Naive thymus-derived CD4-positive, alpha-beta T cell (primary cell): ENCODE measurements at places on chromosomes 6 and 20.

- DNase-seq = no peak
Observed at GRCh38 chr6:169984181-169985120, 233.0 kb downstream of the ERMARD start.

- DNase-seq = no peak
Observed at GRCh38 chr20:45404438-45404837, 3.7 kb upstream of the DBNDD2 start.

DNA sequence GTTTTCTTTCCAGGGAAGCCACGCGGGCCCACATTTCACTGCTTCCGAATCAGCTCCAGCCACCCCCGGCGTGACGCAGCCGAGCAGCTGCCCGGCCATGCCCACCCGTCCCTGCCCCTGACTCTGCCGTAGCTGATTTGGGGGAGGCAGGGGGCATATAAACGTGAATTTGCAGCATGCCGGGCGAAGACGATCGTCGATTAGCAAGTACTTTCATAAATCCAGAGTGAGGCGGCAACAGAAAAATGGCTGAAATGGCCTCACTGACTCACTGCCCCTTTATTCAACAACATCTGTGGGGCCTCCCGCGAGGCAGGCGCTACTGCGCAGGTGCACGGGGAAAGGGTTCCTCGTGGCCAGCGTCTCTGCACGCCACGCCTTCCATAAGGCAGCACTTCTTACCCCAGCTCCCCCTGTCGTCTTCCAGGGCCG, 118.0 kb downstream of the DLL1 start:
- DNase-seq = no peak

DNA sequence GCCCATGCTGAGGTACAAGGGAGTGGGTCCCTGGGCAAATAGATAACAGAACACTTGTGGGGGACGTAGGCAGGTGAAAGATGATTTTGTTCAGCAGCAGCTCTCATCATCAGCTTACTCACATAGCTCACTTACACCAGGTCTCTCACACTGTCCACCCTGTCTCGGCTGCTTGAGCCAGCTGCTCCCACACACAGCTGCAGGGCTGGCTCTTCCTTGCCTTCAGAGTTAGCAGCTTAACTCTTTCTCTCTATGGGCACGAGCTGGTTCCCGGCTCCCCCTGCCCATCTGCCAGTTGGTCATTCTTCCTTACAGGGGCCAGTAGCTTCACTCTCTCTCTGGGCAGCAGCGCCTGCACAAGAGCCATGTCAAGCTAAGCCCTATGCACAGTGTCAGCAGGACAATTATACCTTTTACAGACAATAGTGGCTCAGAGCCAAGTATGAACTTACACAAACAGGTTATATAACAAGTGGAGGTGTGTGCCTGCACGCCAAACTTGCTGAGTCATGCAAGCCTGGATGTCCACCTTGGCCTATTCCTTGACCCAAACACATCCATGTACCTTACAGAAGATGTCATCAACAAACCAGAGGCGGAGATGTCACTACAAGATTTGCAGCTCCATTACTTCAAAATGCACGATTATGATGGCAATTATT, 18.7 kb downstream of the ZNF391 start:
- no peak for DNase-seq

- no peak for DNase-seq
Observed at GRCh38 chr20:37453836-37454235, 67.2 kb upstream of the NNAT start.

- no peak for DNase-seq
Observed at GRCh38 chr6:157811476-157812173, 11.4 kb upstream of the SNX9 start.

DNA sequence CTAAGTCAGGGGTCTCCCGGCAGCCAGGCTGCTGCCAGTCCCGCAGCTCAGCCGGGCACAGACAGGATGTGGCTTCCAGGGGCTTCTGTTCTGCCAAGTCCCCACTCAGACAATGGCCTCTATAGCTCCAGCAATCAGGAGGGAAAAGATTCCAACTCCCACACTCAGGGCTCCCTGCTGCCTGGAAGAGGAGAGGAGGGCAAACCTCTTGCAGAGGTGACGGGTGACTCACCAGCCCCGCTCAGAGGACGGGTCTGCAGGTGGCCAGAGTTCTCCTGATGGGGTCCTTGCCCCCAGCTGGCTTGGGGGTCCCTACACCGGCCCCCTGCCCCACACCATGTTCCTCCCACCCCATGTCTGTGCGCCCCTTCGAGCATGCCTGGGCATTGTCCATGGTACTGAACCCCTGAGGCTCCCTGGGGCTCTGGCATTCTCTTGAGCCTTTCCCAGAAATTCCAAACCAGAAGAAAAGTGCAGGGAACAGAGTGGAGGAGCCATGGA, 32.6 kb downstream of the NTSR1 start:
- no peak for DNase-seq

- peak; percentile 43 for DNase-seq
Observed at GRCh38 chr20:54221353-54221752, 13.5 kb downstream of the PFDN4 start.

DNA sequence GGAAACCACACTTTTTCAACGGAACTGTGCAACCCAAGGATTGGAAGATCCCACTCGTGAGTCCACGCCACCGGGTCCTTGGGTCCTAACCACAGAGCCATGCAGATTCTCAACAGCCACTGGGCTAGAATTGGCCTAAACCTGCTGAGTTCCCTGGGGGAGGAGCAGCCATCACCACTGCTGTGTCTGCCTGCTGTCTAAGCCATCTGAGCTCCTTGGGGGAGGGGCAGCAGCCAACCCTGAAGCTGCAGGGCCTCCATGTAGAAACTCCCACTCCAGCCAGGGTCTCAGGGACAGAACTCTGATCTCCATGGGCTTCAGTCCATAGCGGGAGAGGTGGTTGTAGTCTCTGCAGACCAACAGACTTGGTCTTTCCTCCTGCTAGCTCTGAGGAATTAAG, 154.6 kb upstream of the VGLL2 start:
- no peak for DNase-seq

GRCh38 chr6:146149770-146150169, 120.9 kb downstream of the GRM1 start:
- no peak for DNase-seq

GRCh38 chr6:22237526-22237925, 59.3 kb downstream of the PRL start:
- DNase-seq = no peak

DNA sequence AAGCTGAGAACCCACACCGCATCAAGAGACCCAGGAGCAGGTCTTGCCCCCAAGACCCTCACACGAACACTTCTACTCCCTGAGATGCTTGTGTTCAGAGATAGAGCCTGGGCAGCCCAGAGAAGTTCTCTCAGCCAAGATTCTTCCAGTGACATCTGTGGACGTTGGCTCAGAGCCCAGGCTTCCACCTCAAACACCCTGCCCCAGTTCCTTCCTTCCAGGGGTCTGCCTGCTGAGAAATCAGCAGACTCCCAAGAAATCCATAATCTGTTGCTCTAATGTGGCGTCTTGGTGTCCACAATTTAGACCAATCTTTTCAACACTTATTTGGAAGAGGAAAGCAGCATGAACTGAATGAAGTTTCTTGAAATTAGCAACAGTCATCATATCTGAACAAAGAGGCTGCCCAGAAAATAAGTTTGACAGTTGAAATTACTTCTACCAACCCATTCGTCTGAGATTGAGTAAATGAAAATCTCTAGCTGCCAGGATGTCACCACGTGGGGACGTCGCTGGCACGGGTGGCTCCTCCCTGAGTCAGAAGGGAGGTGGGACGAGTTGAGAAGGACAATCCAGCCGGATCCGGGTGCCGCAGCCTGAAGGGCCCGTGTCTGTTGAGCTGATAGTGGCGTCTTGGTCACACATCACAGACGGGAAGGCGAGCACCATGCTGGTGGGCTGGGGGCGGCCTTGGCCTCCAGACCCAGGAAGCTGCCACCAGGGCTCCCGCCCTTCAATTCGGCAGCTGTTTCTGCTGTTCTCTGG, 400.9 kb downstream of the TAF4 start:
- no peak for DNase-seq

DNA sequence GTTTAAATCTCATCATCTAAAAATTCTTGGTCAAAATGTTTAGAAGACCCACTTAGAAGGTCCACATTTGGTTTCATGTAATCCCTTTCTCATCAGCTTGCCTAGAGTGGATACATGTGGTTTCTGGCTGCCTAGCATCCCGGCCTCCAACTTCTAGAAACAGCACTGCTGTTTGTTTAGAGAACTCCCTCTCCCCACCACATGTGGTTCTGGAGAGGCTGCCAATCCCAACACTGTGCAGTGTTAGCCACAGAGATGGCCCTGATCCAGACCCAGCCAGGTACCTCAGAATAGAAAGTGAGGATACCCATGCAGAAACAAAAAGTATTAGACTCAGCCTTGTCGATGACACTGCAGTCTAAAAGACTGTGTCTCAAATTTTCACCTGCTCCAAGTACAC, 241.8 kb downstream of the BCKDHB start:
- no peak for DNase-seq

- no peak for DNase-seq
Observed at GRCh38 chr20:23090878-23091277, 4.8 kb upstream of the CD93 start.

DNA sequence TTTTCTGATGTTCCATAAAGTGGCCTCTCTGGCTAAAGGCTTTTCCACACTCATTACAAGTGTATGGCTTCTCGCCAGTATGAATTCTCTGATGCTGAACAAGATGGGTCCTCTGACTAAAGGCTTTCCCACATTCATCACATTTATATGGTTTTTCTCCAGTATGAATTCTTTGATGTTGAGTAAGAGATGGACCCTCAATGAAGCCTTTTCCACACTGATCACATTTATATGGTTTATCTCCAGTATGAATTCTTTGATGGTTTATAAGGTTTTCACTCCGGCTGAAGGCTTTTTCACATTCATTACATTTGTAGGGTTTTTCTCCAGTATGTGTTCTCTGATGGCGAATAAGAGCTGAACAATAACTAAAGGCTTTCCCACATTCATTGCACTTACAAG, 20.4 kb downstream of the ZNF184 start:
- no peak for DNase-seq

- DNase-seq = peak; percentile 35
Observed at GRCh38 chr20:13220194-13220903, 725 bp upstream of the ISM1 start.

- DNase-seq = no peak
Observed at GRCh38 chr6:109007521-109007920, 87.1 kb downstream of the SESN1 start.
